ENCODE measurements at places on chromosomes 3 and 15.
A peak's percentile ranks its signal among the peaks of the same experiment; 100 is the strongest.

DNA sequence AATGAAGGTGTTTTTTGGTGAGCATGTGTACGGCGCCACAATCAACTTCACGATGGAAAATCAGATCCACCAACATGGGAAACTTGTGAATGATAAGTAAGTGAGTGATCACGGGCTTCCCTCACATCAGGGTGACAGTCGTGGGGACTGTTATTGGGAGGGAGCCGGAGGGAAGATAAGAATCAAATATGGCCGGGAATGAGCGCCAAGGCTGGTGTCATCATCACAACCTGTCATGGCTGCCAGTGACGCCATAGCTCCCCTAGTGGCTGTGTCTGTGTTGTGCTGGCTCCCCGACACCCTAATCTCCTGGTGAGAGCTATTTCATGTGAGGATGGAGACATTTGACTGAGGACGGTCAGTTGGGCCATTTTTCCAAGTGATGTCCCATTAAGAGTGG lies 168.5 kb downstream of the SV2B start:
- no peak for DNase-seq

- no peak for DNase-seq
Measured at GRCh38 chr15:62187425-62187824, 22.3 kb upstream of the C2CD4B start.

DNA sequence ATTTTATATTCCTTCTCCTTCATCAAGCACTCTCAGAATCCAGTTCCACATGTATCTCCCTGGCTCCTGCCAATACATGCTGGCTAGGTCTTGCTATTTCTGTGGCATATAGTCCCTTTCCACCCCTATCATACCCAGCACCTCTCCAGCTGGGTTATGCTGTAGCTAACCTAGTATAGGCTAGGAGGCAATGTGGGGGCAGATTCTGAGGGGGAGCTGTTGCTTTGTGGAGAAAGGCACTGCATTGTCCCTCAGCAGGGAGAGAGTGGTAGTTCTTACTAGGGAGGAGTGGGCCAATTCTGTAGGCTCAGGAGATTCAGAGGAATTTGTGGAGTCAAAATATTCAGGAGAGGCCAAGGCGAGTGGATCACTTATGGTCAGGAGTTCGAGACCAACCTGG lies 39.4 kb upstream of the UBL7 start:
- no peak for DNase-seq

- no peak for DNase-seq
Measured at GRCh38 chr3:64399205-64399800, 174.0 kb upstream of the PRICKLE2 start.

DNA sequence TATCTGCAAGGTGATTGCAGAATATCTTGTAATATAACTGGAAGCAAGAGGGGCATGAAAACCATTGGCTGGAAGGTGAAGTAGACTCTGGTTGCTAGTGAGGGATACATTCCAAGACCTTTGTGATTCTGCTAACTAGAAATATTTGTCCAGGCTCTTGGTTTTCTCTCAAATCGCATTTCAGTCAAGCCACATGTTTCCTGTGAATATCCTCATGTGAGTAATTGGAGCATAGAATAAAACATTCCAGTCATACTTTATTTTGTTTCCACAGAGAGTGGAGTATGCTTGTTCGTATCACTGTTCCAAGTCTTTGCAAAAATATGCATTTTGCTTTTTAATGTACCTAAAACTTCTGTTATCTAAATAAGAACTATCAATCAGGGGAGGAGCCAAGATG lies 850.0 kb downstream of the EPHA3 start:
- no peak for DNase-seq

DNA sequence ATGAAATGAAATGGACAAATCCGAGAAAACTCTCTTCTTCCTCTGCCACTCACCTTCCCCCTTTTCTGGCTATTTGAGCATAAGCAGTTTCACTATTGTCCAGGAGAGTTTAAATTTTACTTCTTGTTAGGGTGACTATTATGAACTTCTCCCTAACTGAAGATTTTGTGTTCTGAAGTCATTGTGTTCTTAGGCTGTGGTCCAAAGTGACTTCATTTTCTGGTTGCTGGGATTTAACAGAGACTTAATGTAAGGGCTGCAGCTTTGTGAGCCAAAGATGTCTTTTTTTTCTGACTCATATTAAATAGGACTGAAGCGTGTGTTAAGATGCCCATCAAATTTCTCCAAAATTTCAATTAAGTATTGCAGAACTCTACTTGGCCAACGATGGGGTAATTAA lies 46.5 kb upstream of the FSTL1 start:
- DNase-seq, result no peak

- no peak for DNase-seq
Measured at GRCh38 chr3:97430601-97431000, 334.0 kb upstream of the ARL6 start.

DNA sequence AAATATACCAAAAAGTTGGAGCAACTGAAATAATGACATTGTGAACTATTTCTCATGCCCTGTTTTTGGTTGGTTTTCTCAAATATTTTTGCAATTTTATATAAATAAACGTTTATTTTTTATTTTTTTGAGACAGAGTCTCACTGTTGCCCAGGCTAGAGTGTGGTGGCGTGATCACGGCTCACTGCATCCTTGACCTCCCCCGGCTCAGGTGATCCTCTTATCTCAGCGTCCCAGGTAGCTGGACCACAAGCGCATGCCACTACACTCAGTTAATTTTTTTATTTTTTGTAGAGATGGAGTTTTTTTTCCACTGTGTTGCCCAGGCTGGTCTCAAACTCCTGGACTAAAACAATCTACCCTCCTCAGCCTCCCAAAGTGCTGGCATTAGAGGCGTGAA lies 45.6 kb downstream of the YEATS2 start:
- DNase-seq, result no peak

- no peak for DNase-seq
Measured at GRCh38 chr15:67178569-67179210, 75.8 kb downstream of the AAGAB start.

GRCh38 chr3:188239577-188239976 lies 85.6 kb downstream of the LPP start:
- DNase-seq, result no peak

DNA sequence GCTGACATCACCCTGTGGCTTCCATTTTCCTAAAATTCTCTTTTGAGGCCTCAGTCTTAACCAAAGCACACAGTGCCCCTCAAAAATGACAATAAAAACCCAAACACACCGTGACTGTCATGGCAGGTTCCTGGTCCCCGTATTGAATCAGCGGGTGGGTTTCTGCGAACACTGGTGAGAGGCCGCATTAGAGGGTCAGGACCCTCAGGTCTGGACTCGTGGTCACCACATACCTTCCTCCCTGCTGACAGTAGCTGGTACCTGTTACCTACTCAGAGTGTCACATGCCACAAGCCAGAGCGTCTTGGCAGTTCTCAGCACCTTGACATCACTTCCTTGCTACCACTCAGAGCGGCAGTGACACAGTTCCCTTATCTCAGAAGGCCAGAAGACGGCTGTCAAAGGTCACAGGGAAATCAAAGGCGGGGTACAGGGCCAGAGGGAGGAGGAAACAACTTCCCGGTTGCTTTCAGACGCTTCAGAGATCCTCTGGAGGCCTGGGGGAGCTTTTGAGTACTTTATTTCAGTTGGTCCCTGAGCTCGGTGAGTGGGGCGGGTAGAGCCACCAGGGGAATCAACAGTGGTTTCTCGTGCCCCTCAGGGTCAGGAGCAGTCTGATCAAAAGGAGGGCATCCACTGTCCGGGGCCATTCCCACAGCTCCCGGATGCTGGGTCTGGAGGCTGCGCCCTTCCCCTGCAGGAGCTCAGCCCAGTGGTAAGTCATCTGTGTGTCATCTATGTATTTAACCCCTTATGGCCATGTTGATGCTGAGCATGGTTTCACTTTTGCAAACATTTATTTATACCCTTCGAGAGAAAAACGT lies at the start of the genes CCR5AS and CCRL2:
Gene CCR5AS (minus strand): TSS at position 279 of the 824 bp plus-strand sequence.
Gene CCRL2 (plus strand): TSS at position 472 of the 824 bp plus-strand sequence. CDS start 821 bp downstream, outside the sequence.
- DNase-seq, result no peak

DNA sequence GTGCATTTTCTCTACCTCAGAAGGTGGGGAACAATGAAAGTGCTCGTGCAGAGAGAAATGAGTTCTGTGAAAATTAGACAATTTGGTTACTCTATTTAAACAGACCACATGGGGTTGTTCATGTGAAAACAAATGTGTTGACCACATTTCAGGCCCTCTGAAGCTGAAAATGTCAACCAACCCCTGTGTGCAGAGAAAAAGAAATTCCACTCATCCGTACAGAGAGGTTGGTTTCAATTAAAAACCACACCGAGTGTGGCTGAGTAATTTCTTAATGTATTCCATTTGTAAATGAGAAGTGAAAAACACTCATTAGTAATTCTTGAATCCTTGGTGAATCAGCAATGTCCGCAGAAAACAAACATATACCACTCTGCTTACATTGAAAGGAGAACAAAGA lies 46.9 kb upstream of the SLC7A14 start:
- no peak for DNase-seq

DNA sequence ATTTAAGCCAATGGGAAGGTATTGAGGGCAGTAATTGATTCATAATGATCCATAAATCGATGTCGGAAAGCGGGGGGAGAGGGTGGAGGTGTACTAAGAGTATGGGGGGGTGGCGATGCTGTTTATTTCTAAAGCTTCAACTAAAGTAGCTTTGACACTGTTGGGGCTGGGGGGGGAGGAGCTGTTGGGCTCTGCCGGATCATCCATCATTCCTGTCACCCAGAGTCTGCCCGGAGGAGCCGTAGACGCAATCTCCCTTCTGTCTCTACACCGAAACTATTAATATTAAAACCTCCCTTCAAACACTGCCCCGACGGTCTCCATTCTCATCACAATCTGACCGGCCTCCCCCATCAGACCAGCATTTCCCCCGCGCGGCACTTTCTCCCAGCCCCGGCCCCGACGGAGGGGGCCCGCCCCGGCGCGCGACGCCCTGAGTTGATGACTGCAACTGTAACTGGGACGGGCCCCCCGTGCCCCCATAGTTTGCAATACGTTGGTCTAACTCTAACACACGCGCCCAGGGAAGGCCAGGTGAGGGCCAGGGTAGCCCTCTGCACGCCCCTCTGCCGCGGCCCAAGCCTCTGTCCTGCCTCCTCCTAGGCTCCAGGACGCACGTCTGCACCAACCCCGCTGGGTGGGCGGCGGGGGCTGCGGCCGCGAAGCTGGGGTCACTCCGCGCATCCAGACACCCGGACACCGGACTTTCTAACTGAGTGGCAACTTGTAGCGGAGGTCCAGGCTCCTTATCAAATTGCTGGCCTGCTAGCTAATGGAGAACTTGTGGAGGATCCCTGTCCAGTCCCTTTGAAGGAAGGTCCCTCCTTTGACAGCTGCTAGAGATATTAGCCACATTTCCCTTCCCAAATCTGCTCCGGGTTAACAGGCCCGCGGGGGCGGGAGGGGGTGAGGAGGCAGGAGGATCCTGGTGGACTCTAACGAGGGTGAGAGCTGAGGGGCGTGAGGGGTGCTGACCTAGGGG lies 212.0 kb downstream of the MEIS2 start:
- no peak for DNase-seq

DNA sequence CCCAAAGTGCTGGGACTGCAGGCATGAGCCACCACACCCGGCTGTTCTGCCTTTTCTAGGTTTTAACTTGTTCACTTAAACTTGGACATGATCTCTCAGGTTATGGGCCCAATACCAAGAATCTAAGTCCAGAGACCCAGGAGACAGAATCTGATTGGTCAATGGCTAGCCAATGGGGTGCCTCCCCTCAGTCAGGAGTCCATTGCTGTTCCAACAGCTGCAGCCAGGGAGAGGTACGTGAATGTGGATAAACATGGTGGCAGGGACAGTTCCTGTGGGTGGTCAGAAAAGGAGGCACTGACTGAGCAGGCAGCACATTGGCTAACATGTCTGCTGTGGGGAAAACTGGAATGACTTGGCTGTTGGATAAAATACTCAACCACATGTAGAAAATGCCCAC lies 140.3 kb downstream of the RPLP1 start:
- DNase-seq, result no peak

DNA sequence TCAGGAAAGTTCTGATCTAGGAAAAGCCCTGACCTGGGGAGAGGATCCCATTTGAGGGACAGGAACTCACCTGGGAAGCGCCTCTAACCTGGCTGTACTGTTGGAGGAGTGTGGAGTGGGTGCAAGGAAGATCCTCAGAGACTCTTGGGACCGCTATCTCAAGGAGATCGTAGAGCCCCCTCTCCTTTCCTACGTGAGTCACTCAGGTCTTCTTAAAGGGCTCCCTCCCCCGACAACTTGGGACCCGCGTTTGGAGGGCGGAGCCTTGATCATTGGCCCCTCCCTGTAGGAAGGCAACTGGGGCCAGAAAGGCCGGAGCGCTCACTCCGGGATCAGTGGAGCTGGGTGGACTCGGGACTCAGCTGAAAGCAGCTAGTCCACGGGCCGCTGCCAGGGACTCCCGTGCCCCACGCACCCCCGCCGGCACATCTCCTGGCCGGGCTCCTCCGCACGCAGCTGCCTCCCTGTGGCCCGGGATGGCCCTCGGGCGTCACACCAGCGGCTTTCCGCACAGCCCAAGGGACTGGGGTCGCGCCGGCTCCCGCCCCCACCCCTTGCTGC lies 520 bp downstream of the SLC26A6 start:
- peak; percentile 17 for DNase-seq

DNA sequence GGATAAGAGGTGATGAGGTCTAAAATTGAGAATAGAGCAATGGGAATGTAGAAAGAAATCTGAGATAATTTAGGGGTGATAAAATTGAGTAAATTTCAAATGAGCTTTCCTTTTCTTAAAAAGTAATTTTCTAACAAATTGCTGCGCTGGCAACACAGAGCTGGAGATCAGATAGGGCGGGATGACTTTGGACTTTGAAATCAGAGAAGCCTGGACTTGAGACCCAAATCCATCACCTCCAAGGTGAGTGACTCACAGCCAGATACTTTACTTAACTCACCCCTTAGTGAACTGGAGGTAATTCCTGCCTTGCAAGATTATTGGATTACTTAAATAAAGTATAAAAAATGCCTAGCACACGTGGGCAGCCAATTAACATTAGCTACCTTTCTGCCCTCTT lies 80.8 kb downstream of the P2RY1 start:
- DNase-seq, result no peak

GRCh38 chr3:193897731-193898180 lies 238.2 kb upstream of the HES1 start:
- no peak for DNase-seq

GRCh38 chr15:61196711-61197586 lies 32.2 kb downstream of the RORA start:
- no peak for DNase-seq

DNA sequence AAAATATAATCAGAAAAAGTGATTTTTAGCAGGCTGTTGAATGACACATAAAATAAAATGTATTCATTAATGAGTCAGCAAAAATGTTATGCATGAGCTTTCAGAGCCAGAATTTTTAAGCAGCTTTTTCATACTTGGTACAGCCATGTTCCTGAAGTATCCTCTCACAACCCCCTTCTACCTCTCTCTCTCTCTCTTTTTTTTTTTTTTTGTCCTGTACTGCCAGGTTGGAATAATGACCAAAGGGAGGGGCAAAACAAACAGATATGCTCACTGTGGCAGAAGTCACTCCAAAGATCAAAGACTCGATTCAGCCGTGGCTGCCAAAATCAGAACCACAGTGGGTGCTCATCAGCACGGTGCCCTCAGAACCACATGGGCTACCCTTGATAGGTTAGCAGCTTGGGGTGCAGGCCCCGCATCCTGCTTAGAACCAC lies 383.0 kb downstream of the ZBTB20 start:
- DNase-seq, result no peak

- no peak for DNase-seq
Measured at GRCh38 chr3:117463276-117464115, 753.9 kb downstream of the TUSC7 start.
